ENCODE measurements at places on chromosomes 5 and 9. TPM values are rescaled to one million over a fixed set of nuclear protein-coding genes. Genes with fewer than 3 reads are reported as not detected.

SCGB3A2 gene
- not detected for total RNA-seq

CYSRT1 gene
- 3.6 TPM for total RNA-seq

PCDHGC4 gene
- 2.2 TPM for total RNA-seq

OR13C5 gene
- total RNA-seq: not detected

SEC16A gene
- 48.9 TPM for total RNA-seq

OSMR gene
- total RNA-seq: 76.4 TPM

ELAVL2 gene
- total RNA-seq: not detected

SLC6A19 gene
- not detected for total RNA-seq

Measured in Calu3 (cell line).